ENCODE measurements at places on chromosomes 5 and 9.

DNA sequence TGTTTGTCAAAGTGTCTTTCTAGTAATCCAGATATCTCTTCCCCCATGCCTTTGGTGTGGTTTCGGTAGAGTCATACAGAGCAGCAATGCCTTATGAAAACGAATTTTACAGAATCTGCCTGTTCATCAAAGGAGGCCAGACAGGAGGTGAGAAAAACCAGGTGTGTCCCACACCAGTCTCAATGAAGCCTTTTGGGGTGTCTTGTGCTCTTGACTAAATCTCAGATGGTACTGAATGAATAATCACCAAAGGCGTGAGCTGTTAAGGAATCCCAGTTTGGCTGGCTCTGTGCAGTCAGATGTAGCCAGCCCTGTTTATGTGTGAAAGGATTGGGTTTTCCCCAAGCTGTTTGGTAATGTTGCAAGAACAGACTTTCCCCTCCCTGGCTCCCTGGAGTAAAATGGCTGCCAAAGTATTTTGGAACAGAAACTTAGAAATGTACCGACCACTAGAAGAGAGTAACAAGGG lies 70.8 kb upstream of the CDKN2B start:
- no peak for DNase-seq

DNA sequence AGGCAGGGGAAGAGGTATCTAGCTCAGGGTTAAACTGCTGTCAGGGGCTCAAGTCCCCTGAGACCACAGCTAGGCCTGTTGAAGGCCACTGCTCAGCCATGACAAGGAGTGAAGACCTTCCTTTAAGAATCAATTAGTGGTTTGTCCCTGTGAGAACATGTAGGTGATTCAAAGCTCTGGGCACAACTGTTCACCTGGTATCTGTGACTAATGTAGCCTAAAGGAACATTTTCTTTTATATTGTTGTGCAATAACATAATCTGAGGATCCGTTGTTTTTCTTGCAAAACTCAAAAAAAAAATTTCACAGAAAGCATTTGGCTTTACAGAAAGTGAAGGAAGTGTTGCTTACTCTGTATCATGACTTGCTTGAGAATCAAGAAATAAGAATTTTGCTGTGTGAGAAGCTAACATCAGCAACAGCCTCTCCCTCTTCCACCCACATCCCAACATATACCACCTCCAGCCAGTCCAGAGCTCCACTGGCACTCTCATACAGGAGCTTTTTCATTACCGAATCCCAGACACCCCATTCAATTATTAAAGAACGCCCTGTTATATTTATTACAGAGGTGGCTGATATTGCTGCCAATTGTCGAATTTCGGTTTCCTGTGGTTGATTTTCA lies 807.0 kb downstream of the TLE4 start:
- DNase-seq: no peak

GRCh38 chr9:111450124-111450523 lies 34.1 kb downstream of the ECPAS start:
- DNase-seq: no peak

DNA sequence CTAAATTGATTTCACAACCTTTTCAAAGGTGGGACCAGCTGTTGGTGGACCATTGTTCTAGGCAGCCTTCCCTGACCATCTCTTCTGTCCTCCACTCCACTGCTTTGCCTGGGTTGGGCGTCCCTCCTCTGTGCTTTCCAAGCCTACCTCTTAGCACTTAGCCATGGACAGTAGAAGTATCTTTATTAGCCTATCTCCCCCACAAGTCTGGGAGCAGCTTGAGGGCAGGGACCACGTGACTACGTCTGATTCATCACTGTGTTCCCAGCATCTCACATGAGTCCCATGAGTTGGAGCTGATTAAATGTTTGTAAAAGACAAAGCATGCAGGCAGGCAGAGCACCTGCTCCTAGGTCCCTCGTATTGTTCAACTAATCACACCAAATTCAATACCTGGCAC lies 20.9 kb downstream of the MORN5 start:
- no peak for DNase-seq

- no peak for DNase-seq
These were observed 118.2 kb upstream of the HMHB1 start for GRCh38 chr5:143693651-143694252.

All from left hindlimb (tissue), 1 donor.